Hindlimb muscle (tissue), 1 donor: ENCODE measurements at places on chromosomes 11 and 22.
A peak's percentile ranks its signal among the peaks of the same experiment; 100 is the strongest.

GRCh38 chr11:77084581-77085191, 17.9 kb downstream of the CAPN5 start:
- DNase-seq, result no peak

- DNase-seq, result no peak
These were observed 139.9 kb upstream of the PLET1 start for GRCh38 chr11:112400476-112401014.

- DNase-seq, result no peak
These were observed 389.4 kb upstream of the CADM1 start for GRCh38 chr11:115893461-115894099.

DNA sequence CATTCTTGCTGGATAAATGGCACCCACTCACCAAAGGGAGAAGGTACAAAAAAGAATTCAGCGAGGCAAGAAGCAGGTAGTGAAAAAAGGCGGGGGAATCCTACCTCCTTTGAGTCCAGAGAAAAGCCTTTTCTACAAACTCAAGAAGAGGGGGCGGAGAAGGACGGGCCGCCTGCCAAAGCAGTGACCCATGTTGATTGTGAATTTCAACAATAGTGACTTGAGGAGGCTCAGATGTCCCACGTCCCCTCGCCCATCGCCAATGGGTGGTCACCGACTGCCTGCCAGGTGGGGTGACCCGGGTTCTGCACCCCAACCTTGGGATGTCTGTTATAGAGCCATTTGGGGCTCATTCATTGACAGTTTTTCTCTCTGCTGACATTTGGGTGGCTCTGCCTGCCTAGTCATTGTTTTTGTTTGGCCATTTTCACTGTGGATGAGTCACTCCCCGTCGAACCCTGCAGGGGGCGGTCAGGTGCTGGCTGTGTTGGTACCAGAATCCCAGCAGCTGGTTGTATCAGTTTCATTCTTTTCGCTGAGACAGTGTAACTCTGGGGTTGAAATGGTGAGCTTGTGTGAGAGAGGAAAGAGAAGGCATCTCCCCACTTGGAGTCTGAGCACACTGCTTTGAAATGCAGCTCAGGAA, 163.4 kb upstream of the NCAM1 start:
- no peak for DNase-seq

DNA sequence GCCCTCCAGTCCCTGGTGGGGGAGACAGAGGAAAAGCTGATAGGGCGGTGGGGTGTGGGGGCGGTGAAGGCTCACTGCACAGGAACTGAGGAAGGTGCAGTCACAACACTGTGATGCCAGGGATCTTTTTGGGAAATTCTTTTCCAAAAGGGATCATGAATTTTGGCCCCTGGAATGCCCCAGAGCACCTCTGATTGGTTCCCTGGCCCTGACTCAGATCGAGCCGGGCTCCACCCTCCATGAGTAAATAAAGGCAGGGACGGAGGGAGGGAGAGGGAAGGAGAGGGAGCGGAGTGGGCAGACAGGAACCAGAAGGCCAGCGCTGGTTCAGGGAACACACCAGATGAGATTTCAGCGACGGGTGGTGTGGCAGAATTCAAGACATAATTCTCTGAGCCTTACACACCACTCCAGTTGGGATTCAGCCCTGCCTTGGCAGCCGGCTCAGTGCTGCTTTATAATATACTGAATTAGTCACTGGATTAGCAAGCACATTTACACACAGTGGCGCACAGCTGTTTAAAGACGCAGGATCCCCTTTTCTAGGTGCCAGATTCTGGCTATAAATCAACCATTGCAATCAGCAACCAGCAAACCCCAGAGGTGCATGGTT, 80.3 kb downstream of the ETS1 start:
- peak; percentile 77 for DNase-seq

GRCh38 chr22:30865656-30866055, 102.9 kb downstream of the MORC2 start:
- DNase-seq, result no peak
